ENCODE measurements at places on chromosomes 4 and X.

- DNase-seq: no peak
Measured at GRCh38 chrX:56503941-56504673, 59.3 kb upstream of the UBQLN2 start.

DNA sequence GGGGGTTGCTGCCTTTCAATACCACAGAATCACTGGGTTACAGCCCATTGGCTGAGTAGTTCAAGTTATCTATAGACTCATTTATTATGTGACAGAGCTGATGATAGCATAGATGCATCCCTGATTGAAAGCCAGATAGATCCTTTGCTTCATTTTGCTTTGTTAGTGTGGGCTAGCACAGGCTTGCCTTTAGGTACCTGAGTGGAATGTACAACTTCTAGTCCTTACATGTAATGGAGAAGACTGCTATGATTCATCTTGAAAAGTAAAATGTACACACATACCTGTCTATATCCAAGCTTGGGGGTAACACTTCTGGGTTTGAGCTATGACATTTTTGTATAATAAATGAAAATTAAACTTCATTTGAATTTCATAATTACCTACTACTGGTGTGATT, 226.0 kb upstream of the FTHL17 start:
- DNase-seq: no peak

DNA sequence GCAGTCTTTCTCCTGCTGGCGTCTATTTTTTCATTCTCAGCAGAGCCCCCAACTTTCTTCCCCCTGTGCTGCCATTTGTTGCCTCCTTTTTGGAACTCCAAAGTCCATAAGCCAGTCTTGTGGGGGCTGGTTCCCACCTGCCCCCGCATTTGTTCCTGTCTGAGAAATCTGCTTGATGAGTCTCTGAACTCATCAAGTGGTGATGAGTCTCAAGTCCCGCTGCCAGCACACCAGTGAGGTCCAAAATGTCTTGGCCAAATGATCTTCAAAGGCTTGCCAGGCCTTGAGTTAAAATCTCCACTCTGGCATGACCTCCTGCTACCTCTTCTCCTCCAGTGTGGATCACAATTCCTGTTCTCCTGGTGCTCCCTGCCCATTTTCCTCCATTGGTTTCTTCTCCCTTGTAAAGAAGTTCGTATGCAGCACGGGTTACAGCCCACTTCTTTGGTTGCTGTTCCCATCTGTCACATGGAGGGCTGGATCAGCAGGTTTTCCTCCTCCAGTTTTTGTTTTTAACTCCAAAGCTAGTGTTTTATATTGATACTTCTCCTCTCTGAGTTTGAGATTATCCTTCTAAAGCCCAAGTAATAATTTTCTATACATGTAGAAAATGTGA, 72.7 kb upstream of the LIMCH1 start:
- no peak for DNase-seq

DNA sequence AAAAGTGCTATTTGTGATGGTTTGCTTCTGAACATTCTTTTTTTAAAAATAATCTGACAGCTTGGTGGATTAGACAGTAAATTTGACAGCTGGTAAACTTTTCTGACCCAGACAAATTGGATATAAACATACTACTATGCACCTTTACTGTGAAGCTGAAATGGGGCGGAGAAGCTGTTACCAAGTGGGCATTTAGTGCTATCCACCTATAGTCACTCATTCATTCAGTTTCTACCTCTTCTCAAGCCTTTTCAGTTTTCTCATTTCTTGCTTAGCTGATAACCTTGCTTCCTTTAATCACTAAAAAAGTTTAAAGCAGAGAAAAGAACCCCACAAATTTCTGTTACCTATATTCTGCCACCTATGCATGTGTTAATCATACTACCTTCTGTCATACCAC, 5.2 kb downstream of the RPS3A start:
- no peak for DNase-seq

GRCh38 chr4:20418861-20419451, 167.3 kb downstream of the SLIT2 start:
- DNase-seq: no peak

DNA sequence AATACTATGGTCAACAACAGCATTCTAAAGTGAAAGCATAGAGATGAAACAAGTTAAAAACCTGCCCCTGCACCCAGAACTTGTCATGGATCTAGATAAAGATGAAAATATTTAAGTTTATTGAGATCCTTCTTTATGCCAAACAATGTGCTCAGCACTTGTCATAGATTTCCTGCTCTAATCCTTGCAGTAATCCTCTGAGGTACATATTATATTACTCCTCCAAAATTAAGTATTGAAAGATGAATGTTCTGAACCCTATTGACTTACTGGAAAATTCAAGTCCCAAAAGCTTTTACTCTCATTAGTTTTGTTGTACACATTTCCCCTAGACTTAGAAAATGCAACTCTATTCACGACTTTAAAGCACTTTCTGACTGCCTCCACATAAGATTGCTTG, 35.6 kb downstream of the CAMK2D start:
- no peak for DNase-seq

DNA sequence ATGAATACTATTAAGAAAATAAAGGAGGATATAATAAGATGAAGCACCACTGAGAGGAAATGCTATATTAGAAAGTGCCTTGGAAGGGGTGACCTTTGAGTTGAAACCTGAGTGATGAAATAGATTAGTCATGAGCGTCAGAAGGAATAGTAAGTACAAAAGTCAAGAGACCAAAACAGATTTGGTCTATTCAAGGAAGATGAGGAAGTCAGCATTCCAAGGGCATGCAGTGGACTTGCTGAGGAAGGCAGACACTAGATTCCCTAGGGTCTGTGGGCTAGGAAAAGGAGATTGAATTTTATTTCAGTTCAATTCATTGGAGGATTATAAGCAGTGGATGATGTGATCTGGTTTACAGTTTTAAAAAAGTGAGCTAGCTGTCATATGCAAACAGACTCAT, 73.0 kb upstream of the WDFY3 start:
- DNase-seq: no peak

GRCh38 chrX:86002076-86002896, 45.1 kb downstream of the CHM start:
- peak; percentile 56 for DNase-seq

DNA sequence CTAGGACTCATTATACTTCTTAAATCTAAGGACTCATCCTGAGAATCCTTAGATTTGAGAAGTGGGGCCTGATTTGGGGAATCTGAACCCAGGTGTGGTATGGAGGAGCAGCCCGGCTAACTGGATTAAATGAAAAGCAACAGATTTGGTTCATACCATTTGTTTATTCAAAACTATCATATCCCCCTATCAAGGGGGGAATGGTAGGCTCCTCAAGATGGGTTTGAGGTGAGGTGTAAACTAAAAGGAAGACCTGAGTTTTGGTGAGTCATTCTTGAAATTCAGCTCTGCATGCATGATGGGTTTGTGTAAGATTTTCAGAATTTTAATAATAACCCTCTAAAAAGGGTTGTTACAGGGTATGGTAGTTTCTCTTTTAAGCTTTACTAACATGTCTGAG, 53.4 kb downstream of the CASP6 start:
- DNase-seq: no peak

DNA sequence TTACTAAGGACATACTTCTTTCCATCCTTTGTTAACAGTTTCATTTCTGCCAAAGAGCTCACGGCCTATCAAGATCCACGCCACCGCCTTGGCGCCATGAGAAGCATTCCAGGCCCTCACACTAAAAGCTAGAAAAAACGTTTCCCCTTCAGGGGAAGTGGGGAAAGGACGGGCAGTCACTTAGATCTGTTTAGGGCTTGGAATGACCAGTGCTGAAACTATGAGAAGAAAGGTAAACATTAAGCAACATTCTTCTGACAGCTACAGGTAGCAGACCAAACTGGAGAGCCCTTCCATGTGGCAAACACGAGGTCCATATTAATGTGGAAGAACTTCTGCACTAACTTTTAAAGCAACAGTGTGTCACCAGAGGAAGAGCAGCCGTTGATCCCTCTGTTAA, 146.7 kb downstream of the SH3KBP1 start:
- no peak for DNase-seq

- DNase-seq: no peak
Measured at GRCh38 chr4:6946497-6946896, 36.9 kb downstream of the TBC1D14 start.

GRCh38 chr4:100981447-100982204, 365.7 kb downstream of the PPP3CA start:
- no peak for DNase-seq

GRCh38 chr4:69823481-69824186, 36.3 kb downstream of the SULT1E1 start:
- no peak for DNase-seq

DNA sequence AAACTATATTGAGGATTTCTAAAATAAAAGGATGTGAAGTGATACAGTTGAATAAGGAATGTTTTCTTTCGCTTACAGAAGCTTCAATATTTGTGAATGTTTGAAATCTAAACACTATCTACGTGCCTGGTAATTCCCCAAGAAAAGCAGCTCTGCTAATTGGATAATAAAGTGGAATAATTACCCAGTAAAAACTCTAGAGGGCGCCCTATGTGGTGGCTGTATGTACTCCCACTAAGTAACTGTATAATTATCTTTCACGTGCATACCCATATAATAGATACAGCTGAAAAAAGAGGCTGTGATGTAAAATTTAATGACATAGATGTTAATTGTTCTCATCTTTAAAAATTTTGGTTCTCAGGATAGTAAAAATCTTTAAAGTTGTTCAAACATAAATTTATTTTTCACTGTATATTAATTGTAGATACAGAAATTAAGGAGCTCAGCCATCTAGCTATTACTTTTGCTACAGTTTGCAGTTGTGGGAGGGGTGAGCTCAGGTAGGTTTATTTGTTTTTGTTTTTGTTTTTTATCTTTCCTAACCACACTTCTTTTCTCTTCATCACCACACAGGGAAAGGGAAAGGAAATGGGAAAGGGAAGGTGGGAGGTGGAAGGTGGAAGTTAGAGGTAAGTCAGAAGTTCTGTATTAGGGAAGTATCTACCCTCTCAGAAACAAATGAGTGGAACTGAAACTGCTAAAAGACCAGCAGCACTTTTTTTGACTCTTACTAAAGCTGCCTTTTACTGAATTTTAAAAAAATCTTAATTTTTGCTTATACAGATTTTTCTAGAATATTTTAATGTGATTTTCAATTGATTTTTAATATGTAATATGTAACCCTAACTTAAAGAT, 151.7 kb upstream of the RPS6KA6 start:
- DNase-seq: no peak

GRCh38 chrX:122445466-122445865, 738.6 kb upstream of the GRIA3 start:
- DNase-seq: no peak

DNA sequence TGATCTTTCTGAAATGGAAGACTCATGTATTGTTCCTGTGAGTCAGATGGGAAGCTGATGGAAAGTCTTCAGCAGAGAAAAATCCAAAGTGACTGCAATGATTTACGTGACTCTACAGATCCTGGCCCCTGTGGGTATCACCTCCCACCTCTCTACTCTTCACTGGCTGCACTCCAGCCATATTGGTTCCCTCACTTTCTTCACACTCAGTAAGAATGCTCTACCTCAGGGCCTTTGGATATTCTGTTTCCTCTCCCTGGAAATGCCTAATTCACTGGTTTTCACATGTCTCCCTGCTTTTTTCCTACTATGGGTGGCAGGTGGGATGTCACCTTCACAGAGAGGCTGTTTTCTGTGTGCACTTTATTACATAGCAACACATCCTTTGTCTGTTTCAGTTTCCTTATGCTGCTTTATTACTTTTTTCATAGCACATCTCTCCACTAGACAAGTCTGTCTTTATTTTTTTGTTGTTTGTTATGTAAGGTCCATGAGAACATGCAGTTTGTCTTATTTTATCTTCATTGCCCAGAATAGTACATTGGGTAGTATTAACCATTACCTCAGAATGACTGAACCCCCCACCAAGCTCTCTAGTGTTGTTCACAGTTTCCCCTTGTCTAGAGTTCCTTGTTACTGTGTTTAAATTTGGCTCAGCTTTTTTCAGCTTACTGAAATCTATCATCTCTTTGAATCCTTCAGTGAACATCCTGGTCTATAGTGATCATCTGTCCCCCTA, 57.6 kb upstream of the CLNK start:
- no peak for DNase-seq
